ENCODE measurements at places on chromosomes 16 and 17.

DNA sequence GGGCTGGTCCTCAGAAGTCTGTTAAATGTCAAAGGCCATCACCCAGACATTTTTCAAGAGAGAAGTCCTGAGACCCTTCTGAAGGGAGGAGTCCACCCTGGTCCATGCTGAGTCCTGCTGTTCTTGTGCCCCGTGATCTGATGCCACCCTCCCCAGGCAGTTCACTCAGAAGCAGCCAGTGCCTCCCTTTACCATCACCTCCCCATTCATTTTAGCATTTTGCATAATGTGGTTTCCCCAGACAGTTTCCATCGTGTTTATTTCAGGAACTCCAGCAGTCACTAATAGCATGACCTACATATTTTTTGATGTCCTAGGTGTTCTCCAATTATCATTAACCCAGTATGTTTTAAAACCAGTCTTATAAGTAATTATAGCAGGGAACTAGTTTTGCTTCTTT, 353.0 kb upstream of the CDH5 start:
- no peak for DNase-seq

DNA sequence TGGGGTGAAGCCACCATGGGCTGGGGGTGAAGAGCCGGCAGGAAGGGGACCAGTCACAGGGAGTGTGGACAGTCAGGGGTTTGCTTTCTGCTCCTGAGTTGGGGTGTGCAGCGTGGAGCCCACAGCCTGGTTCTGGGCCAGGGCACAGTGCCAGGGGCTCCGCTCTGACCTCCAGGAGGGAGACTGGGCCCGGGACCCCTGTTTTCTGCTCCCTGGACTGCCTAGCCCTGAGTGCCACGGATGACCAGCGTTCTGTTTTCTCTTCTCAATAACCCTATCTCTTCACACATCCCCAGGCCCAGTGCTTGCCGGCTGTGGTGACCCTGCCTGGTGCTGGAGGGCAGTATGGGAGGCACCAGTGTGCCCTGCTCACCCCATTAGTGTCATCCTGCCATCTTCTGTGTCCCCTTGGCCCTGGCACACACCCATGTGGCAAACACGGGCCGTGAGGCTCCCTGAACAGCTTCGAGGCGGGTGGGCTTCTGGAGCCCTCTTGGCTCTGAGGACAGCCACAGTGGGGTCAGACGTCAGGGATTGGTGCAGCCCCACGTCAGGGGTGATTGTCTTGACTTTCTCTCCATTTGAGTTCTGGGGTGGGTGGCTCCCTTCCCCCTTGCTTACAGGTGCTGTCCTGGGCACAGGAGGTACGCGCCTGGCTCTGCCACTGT, 1.1 kb downstream of the CEMP1 start:
- DNase-seq, result no peak

DNA sequence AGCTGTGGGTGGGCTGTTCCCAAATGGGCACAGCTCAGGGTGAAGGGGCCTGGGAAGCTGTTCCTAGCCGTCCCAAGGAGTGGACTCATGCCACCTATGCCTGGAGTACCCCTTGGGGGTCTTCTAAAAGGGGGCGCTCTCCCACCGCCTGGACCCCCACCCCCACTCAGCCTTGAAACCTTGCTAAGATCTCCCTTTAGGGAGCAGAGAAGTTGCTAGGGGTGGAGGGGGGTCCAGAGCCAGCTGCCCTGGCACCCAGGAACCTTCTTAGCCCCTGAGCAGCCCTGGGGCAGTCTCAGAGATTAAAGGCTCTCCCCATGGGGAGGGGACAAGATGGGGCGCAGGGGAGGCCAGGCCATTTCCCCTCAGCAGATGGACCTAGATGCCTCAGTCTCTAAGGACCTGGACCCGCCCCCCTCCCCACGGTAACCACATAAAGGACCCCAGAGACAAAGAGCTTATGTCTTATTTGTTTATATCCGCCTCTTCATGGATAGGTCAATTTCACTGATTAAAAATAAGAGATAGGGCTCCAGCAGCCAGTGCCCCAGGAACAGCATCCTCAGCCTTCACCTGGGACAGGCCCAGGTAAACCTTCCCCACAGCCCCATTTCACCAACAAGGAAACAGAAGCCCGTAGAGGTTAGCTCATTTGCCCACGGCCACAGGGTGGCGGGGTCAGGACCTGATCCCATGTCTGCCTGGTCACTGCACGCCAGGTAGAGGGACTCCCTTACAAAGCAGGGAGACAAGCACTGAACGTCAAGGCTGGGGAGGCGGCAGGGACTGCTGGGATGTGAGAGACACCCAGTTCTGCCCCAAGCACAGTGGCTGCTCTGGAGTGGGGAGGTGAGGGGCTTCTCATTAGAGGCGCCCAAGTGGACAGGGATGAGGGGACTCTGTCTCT, 3.4 kb downstream of the MTSS2 start:
- no peak for DNase-seq

DNA sequence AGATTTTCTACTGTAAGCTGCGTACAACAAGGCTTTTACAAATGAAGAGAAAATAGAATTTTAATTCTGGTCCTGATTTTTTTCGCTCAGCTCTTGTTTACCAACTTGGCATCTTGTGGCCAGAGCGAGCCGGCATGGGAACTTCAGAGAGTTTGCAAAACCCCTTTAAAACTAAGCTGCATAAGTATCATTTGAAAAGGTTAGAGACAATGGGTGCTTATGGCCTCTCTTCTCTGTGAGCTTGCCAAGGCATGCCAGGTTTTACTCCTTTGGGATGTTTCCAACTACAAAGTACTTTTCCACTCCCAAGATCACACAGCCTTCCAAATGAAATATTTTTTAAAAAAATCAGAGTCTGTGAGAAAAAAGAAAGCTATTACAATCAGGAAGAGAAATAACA, 62.4 kb upstream of the FA2H start:
- DNase-seq, result no peak

- peak; percentile 7 for DNase-seq
Measured at GRCh38 chr16:84308120-84308519, 13.4 kb downstream of the WFDC1 start.

- DNase-seq, result no peak
Measured at GRCh38 chr16:66278111-66278531, 88.4 kb upstream of the CDH5 start.

GRCh38 chr16:61823326-61823725, 212.9 kb downstream of the CDH8 start:
- no peak for DNase-seq

- DNase-seq, result no peak
Measured at GRCh38 chr17:21165922-21166594, 39.3 kb downstream of the DHRS7B start.

All from stimulated activated CD4-positive, alpha-beta T cell treated with anti-CD3 and anti-CD28 coated beads, Interleukin-1b, Interleukin-23, amount 100 ng/mL, for 4 hours (primary cell).